ENCODE measurements at places on chromosomes 6 and 20.

DNA sequence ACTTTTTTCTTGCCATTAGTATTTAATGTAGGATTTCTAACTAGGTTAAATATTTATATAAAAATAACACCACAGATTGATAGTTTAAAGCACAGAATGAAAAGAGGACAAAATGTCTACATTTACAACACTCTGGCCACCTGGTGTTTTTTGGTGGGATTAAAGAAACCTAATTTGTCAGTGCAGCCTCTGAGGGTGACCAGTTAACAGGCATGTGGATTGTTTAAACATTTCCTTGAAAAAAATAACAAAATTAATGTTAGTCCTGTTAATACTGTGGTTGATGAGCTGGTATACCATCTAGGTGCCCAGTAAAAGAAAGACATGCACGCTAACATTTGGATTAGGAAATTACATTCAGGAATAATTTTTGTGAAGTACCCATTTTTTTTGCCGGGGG, 8.8 kb downstream of the SLC9A8 start:
- DNase-seq: no peak

DNA sequence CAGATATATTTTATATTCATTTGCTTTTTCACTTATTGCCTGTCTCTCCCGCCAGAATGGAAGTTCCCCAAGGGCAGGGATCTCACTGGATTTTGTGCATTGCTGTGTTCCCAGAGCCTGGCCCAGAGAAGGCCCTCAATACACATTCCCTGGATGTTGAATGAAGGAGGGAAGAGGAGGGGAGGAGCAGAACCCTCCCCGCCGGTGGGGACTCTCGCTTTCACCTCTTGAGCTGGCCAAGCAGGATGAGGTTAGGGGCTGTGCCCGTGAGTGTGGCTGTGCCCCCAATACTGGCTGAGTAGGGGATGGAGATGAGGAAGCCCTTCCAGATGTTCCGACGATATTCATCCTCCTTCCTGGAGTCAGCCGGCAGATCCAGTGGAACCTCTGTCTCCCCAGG, 45.5 kb upstream of the OCSTAMP start:
- DNase-seq: no peak

DNA sequence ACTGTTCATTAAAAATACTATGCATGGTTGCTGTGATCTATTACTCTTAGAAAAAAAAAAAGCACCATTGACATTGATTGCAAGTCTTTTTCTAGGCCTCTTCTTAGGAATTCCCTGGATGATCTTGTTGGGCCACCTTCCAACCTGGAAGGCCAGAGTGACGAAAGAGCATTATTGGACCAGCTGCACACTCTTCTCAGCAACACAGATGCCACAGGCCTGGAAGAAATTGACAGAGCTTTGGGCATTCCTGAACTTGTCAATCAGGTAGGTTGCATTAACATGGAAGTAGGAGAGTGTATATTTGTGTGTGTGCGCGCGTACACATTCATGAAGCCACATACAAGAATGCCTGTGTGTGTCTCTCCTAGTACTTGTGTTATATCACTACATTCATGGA, 140.4 kb downstream of the NCOA3 start:
- DNase-seq: no peak

GRCh38 chr6:53658992-53659391, 6.6 kb downstream of the KLHL31 start:
- no peak for DNase-seq

GRCh38 chr6:169841907-169842606, 90.6 kb downstream of the ERMARD start:
- DNase-seq: no peak

DNA sequence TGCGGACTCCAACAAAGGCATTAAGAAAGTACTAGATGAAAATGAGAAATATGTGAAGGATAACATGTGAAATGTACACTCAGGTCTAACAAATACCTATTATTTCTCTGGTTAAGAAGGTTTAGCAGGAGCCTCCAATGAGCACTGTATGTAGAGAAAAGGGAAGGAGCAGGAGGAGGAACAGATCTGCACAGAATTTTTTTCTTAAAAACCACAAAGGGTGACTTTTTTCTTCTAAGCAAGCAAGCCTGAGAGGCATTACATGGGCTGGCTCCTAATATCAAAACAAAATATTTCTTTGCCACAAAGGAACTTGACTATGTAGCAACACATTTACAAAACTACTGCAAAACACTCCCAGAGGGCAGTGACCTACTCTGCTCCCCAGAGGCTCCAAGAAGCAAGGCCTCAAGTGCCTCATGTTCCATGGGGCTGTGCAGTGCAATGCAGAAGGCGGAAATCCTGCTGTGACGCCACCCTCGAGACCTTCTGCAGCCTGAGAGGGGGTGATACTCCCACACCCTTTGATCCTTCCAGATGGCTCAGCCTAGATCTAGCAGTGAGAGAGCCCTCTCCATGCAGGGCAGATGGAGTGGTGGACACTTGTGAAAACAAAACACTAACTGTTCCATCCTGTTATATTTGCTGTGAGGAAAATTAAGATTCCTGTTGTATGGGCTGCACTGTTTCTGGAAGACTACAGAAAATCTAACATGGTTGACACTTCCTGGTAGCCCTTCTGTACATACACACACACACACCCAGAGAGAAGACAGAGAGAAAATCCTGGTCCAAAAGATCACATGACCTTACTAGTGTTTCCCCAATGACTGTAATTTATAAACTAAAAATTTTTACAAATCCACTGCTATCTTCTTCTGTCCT, 36.0 kb upstream of the SMIM29 start:
- DNase-seq: no peak

- no peak for DNase-seq
Measured at GRCh38 chr6:30885999-30886896, 1.9 kb downstream of the DDR1 start.

DNA sequence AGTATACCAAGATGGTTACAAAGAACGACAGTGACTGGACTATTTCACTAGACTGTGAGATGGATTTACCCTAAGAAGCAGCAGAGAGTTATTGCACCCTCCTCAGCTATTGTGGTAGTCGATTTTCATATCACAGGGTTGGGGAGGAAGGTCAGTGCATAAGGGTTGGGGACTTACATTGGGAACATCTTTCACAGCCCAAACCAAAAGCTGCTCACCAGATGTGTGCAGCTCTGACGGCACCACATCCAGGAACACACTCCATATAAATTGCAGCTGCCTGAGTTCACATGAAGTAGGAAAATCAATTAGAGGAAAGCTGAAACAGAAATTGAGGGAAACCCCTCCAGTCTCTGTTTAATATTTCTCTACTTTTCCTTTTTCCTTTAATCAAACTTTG, 470.5 kb upstream of the NRSN1 start:
- DNase-seq: peak; percentile 10

- DNase-seq: no peak
Measured at GRCh38 chr20:20317195-20317594, 50.7 kb upstream of the INSM1 start.

DNA sequence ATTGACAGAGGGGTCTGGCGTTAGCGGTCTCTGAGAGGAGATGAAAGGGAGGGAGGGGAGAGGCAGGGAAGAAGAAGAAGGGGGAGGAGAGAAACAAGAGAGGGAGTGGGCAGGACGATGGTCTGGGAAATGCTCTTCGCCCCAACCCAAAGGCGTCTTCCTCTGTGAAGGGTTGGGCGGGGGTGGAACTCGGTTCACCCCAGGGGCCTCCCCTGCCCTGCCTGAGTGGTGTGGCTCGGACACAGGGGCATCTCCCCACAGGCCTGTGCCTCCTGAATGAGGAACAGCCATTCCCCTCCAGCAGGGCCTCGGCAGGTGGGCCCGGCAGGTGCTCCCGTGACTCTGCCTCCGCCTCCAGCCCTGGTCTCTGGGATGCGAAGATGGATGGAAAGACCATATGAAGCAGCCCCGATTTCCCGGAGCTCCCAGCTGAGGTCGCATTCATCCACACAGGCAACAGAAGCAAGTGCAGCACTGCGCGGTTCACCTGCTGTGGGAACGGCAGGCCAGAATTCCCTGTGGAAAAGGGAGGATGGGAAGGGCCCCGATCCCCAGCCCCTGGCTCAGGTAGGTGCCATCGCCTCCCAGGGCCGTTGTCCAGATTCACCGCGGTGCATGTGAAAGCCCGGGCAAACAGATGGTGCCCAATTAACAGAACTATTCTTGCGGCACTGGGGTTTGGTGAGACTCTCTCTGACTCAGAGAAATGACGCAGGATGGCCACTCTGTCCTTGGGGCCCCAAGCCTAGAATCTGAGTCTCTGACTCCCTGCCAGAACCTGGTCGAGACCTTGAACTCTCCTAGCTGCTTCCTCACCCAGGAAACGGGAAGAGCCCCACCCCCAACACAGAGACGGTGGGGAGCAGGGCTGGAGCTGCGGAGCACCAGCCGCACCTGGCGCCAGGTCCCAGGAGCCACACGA, 29.4 kb upstream of the RPS6KA2 start:
- no peak for DNase-seq

DNA sequence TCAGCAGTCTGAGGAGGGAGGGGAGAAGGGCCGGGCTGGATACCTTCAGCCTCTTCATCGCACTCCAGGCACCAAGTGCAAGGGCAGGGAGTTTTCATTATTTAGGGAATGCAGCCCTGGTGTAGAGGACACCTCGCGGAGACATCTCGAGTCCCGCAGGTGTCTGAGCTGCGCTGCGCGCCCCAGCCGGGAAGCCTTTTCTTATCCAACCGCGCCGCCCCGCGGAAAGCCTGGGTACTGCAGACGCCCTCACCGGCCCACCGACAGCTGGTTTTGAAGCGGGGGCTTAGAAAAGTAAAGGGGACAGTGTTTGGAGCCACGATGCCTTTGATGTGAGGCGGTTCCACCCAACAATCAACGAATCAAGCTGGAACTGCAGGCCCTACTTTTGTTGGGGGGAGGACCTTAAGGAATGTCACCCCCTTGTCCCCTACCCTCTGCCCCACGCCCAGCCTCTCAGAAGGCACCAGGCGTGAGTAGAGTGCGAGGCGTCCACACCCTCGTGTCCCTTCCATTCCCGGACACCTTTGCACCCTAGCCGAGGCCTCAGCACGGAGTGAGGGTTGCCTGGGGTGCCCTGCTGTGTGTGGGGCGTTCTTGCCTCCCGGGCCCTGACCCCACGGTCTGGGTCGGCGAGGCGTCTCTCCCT, 8.6 kb downstream of the NKX2-2 start:
- DNase-seq: no peak

- no peak for DNase-seq
Measured at GRCh38 chr6:12343440-12344162, 53.4 kb downstream of the EDN1 start.

DNA sequence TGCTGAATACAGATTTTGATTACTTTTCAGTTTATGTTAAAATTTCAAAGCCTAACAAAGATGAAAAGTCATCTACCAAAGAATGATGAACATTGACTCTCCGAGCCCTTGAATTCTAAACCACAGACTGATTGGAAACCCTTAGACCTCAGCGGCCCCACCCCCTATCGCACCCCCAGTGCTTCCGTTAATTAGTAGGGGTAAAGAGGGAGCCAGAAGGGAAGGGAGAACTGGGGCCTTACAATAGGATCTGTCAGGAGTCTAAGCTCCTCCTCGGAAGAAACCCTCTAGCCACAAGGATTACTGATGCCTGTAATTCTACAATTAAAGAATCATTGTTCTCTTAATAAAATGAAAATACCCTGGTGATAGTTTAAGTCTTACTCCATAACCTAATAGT, 79.7 kb upstream of the JARID2 start:
- DNase-seq: no peak

DNA sequence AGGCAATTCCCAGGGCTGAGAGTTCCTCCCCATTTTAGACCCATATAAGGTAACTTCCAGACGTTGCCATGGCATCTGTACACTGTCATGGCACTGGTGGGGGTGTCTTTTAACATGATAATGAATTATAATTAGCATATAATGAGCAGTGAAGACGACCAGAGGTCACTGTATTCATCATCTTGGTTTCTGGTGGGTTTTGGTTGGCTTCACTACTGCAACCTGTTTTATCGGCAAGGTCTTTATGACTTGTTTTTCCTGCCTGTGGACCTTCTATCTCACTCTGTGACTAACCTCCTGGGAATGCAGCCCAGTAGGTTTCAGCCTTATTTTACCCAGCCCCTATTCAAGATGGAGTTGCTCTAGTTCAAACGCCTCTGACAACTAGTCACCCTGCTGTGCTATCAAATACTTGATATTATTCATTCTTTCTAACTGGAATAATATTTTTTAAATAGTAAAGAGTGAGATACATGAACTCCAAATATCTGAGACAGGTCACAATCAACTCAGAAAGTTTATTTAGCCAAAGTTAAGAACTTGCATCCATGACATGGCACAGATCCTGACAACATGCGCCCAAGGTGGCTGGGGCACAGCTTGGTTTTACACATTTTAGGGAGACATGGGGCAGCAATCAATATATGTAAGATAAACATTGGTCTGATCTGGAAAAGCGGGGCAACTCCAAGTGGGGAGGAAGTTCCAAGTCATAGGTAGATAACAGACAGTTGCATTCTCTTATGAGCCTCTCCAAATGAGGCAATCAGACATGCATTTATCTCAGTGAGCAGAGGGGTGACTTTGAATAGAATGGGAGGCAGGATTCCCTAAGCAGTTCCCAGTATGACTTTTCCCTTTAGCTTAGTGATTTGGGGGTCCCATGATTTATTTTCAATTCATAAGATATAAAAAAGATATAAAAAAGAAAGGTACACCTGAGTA, 1.2 kb upstream of the UFL1 start:
- no peak for DNase-seq

DNA sequence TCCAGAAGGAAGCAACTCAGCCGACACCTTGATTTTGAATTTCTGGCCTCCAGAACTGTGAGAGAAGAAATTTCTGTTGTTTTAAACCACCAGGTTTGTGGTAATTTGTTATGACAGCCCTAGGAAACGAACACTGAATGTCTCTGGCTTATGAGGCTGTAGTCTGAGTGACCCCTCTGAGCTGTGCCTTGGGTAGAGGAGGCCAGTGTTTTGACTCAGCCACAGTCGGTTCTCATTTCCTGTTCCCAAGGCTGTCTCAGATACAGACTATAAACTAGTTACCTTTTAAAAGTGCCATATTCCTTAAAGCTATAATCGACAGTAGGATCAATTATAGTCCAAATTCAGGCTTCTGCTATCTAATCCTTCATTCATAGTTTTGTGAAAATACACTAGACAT, 391.2 kb upstream of the MAP3K7 start:
- no peak for DNase-seq

- DNase-seq: no peak
Measured at GRCh38 chr6:122323361-122323760, 76.1 kb upstream of the HSF2 start.

All from NCI-H1092 (cell line).